ENCODE measurements at places on chromosomes 2 and 18.

GRCh38 chr2:85062565-85062964 is 70.6 kb upstream of the TCF7L1 start:
- DNase-seq: no peak

- DNase-seq: no peak
These were observed 230.6 kb downstream of the EIPR1 start for GRCh38 chr2:3146772-3147650.

- DNase-seq: peak; percentile 28
These were observed 451.8 kb upstream of the NRXN1 start for GRCh38 chr2:51483720-51484119.

- no peak for DNase-seq
These were observed 1.5 kb downstream of the TTC32 start for GRCh38 chr2:19899985-19900930.

- no peak for DNase-seq
These were observed 130.6 kb downstream of the NXPH2 start for GRCh38 chr2:138649571-138649970.

DNA sequence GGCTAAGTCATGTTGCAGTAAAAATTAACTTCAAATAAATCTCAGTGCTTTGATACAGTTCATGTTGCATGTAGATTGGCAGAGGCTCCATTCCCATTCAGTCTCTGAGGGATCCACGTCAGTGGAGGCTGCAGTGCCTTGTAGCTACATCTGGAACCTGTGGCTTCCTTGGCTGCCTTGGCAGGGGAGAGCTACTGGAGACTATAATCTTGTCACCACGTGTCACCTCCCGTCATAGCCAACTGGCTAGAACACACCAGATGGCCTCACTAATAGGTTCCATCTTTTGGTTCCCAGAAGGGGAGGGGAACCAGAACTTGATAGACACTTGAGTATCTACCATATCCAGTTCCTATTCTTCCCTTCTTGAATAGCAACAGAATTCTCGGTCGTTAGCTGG is 28.4 kb downstream of the E2F6 start:
- DNase-seq: no peak

GRCh38 chr18:46042571-46043123 is 29.4 kb downstream of the PSTPIP2 start:
- DNase-seq: no peak

DNA sequence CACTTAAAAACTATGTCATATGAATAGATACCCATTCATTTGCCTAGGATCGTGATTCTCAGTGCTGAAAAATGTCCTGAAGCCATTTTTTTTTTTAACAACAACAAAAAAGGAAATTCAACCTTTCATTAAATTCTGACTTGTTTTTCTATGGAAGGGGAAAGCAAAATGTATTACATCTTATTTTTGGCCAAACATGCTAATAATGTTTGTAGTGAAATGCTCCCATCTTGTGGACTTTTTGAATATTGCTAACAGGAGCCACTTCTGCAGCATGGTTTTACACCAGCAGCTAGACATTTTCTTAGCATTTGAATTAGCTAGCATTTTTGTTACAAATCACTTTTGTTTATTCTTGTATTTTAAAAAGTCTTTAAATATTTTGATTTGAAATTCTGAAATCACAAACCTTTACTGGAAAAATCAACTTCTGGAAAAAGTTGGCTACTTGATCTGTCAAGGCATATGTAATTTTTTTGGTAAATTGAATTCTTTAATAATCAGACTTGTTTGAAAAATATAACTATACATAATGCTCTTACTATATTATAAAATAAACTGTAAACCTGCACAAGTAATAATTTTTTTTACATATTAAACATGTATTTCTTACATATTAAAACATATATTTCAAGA is 75.8 kb downstream of the KIDINS220 start:
- peak; percentile 30 for DNase-seq

DNA sequence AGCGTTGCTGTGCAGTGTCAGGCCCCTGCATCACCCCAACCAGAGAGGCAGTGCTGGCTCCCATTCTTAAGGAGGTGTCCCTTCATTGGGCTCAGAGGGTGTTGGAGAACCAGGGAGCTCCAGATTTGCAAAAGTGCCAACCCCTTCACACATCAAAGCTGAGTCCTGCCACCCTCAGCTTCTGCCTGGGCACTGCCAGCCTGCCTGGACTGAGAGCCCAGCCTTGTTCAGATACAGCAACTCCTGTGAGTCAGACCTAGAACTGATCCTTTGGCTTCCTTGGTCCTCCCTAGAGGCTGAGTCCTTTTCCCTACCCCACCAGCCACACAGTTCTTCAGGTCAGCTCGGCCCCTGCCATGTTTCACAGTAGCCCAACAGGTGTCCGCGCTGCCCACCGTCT is 424.9 kb upstream of the MYT1L start:
- DNase-seq: no peak

DNA sequence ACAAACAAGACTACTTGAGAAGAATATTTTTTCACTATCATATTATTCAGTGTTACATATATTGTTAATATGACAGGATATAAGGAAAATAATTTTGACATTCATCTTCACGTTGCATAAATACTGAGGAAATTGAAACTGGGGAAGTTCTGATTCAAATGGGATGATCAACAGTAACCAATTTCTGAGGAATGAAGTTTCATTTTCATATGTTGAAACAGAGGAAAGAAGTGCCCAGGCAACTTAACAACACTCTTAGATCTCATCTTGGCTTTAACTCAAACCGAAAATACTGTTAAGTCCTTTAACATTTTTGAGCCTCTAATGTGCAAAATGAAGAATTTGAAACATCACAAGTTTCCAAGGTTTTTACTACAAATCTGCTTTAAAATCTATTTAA is 612.2 kb upstream of the VRK2 start:
- DNase-seq: no peak

- no peak for DNase-seq
These were observed 164.2 kb downstream of the C1D start for GRCh38 chr2:67898595-67898994.

DNA sequence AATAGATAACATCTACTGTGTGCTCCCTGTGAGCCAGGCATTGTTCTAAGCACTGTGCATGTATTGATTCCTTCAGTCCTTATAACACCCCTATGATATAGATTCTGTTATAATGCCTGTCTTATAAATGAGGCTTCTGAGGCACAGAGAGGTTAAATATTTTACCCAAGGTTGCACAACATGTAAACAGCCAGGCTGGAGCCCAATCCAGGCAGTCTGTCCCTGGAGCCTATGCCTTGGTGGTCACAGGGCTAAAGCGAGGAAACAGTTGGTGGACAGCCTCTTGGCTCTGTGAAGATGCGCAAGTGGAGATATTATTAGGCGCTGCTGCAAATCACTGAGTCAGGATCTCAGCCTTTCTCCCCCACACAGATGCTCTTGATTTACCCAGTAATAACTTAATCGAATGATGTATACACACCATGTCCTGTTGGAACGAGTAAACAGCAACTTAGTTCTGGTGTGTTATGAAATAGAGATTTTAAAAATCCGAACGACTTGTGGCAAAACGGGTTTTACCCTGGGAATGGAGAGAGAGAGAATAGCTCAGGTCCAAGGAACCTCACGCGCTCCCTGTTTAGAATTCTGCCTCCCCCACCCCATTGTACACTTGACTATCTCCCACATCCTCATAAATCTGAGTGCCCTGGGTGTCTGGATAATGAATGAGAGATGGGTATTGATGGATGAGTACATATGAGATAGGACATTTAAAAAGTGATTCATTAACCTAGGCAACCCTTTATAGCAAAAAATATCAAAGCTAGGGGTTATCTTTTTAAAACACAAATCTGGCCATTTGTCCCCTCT is 231.9 kb downstream of the BCL2 start:
- DNase-seq: no peak

GRCh38 chr2:37854676-37855282 is 70.3 kb upstream of the RMDN2 start:
- DNase-seq: no peak

DNA sequence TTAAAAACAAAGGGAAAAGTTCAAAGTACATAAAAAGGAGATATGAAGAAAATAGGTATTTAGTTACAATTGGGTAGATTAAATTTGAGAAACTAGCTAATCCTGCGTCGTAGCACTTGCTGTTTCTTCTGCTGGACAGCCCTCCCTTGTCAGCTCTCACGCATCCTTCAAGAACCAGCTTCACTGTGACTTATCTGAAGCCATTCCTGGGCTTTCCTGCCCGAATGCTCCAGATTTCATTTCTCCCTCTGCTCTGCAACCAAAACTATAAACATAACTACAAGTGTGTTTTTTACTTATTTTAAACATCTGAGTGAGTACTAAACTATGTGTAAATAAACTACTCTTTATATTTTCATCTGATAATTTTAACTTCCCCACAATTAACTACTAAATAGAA is 149.2 kb downstream of the MTCL1 start:
- DNase-seq: no peak

- no peak for DNase-seq
These were observed 97.1 kb downstream of the TXNL1 start for GRCh38 chr18:56541340-56541739.

DNA sequence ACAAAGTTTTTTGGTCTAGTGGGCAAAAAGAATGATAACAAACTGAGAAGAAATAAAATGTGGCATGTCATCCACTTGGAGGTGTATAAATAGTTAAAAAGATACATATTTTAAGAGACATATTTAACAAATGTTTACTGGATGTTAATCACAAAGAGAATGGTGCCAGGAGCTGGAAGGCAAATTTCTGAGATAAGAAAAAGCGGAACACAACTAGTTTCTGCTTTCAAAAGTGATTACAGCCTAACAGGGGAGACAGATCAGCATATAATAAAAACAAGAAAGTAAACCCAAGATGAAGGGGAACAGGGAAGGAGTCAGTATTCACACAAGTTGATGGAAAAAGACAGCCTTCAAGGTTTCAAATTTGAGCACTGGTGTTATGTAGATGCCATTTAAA is 91.3 kb downstream of the OLA1 start:
- no peak for DNase-seq

- DNase-seq: no peak
These were observed 3.0 kb downstream of the SPATA3 start for GRCh38 chr2:230998882-230999281.

DNA sequence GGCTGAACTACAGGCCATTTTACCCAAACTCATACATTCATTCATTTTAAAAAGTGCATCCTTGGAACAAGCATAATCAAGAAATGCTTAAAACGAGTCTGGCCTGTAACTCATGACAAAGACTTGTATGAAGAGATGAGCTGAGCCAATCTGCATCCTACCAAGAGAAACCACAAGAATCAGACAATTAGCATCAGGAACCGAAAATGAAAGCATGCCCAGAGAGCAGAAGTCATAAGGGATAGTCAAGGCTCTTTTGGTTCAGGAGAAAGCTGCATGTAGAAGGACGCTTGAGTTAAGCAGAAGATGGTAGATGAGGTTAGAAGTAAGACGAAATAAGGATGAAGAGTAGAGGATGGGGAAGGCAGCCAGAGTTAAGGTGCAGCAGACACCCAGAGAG is 137.0 kb upstream of the CTNNA2 start:
- no peak for DNase-seq

- no peak for DNase-seq
These were observed 163.0 kb downstream of the SCG2 start for GRCh38 chr2:223439184-223439583.

GRCh38 chr2:152120430-152120829 is 21.6 kb upstream of the CACNB4 start:
- DNase-seq: no peak

GRCh38 chr18:62596145-62597005 is 73.5 kb downstream of the ZCCHC2 start:
- DNase-seq: no peak

- no peak for DNase-seq
These were observed 102.3 kb downstream of the OSR1 start for GRCh38 chr2:19256121-19256601.

DNA sequence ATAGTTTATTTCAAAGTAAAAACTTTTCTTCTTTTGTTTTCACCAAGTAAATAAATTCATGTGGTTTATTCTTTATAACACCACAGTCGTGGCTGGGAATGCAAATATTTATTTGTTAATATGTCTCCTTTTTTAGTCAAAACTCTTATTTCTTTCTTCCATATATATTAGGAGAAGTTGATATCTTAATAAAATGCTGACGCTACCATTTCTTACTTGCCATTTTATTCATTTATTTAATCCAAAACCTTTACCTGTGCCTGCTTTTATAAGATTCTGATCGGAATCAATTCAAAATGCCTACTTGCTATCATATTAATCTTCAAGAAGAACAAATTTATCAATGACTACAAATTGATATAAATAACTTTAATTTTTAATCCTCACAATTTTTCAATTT is 362.9 kb upstream of the FSIP2 start:
- no peak for DNase-seq

- DNase-seq: no peak
These were observed 384.3 kb downstream of the METTL4 start for GRCh38 chr18:2186967-2187366.

DNA sequence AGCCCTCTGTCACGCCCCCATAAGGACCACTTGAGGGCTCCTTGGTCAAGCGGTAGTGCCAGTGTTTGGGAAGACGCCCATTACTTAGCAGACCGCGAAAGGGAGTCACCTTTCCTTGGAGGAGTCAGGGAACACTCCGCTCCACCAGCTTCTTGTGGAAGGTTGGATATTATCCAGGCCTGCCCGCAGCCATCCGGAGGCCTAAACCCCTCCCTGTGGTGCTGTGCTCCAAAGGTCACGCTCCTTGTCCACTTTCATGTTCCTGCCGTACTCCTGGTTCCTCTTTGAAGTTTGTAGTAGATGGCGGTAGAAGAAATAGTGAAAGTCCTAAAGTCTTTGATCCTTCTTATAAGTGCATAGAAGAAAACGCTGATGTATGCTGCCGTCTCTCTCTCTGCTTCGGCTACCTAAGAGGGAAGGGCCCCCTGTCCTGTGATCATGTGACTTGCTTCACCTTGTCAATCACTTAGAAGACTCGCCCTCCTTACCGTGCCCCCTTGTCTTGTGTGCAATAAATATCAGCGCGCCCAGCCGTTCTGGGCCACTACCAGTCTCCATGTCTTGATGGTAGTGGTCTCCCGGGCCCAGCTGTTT is 1.7 kb upstream of the CATIP start:
- DNase-seq: no peak

GRCh38 chr2:200351815-200352214 is 45.3 kb downstream of the SPATS2L start:
- DNase-seq: no peak

- DNase-seq: no peak
These were observed 72.3 kb downstream of the ACVR2A start for GRCh38 chr2:147917161-147917560.

- no peak for DNase-seq
These were observed 106.7 kb downstream of the TSHZ1 start for GRCh38 chr18:75317300-75317699.

GRCh38 chr2:216775043-216775453 is 79.7 kb upstream of the IGFBP5 start:
- no peak for DNase-seq
